ENCODE measurements at places on chromosomes 1 and 21. TPM values are rescaled to one million over a fixed set of nuclear protein-coding genes. Genes with fewer than 3 reads are reported as not detected.

The PKLR gene
- polyA plus RNA-seq: not detected

The CXADR gene
- 3.2 TPM for polyA plus RNA-seq

The CD5L gene
- polyA plus RNA-seq: not detected

The NUDT4B gene
- 34.5 TPM for polyA plus RNA-seq

The RAP1GAP gene
- polyA plus RNA-seq: 0.07 TPM

The EPRS1 gene
- 22.9 TPM for polyA plus RNA-seq

The LENEP gene
- not detected for polyA plus RNA-seq

The RAB42 gene
- polyA plus RNA-seq: 1.4 TPM

The TCHHL1 gene
- not detected for polyA plus RNA-seq

The PLA2G2F gene
- polyA plus RNA-seq: not detected

The KRTAP21-2 gene
- not detected for polyA plus RNA-seq

The SPATA46 gene
- not detected for polyA plus RNA-seq

The PRPF38A gene
- polyA plus RNA-seq: 16.0 TPM

DNA sequence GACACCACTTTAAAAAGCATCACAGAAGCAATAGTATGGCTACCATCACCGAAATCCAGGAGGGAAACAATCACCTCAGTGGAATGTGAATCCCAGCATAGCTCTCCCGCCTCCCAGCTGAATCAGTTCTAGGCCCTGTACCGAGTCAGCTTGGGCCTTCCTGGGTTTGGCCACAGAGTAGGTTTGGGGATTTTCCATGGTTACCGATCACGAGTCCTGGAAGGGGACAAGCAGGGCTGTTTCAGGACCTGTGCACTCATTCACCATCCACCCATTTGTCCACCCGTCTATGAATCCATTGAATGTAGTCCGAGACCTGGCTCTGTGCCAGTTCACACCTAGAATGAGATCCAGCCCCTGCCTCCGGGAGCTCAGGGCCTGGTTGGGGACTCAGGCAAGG, 94.2 kb downstream of the ARHGEF10L start:
- H3K27me3 ChIP-seq: no peaks in the 10 kb centered on the region
- H3K36me3 ChIP-seq: no peaks in the 10 kb centered on the region
- H3K4me3 ChIP-seq: no peak overlapping the region
- H3K27ac ChIP-seq: no peak overlapping the region
- no peak for DNase-seq
- no peaks in the 10 kb centered on the region for H3K4me1 ChIP-seq

DNA sequence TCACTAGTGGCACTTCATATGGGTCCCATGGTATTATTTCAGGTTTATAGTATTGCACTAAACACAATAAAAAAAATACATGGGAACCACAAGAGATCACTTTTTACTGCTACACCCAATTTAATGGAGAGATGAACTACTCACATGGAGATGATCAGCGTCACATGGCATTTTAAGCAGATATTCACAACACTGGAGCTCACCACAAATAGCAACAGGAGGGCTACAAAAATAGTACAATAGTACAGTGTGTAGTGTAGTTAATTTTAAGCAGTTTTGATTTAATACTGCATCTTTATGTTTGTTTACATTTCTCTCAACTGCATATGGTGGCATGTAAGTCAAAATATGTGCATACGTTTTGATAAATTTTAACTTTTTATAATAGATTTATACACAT, 31.0 kb downstream of the SNX7 start:
- no peaks in the 10 kb centered on the region for H3K36me3 ChIP-seq
- no peaks in the 10 kb centered on the region for H3K4me1 ChIP-seq
- no peaks in the 10 kb centered on the region for H3K27me3 ChIP-seq
- no peak for DNase-seq

DNA sequence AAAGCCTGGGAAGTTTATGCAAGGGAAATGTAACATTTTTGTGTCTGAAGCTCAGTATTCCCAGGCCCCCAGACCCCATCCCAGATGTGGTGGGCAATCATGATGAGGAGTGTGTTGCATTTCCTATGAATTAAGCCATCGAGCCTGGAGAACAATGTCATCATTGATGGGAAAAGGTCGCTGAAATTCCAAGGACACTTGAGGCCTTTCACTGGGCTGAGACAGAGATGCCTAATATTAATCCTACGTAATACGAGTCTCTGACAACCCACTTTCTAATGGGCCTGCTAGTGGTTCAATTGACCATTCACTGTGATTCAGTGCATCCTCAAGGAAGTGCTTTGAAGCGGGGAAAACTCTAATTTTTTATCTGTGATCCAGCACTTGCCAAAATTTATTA, 291.6 kb downstream of the PLPP3 start:
- peaks cover 10% of the 10 kb centered on the region for H3K4me1 ChIP-seq
- no peaks in the 10 kb centered on the region for H3K27me3 ChIP-seq
- no peak for DNase-seq

GRCh38 chr1:158028969-158029368, 35.5 kb downstream of the KIRREL1 start:
- H3K4me3 ChIP-seq: no peak overlapping the region
- no peak overlapping the region for H3K27ac ChIP-seq
- no peak for DNase-seq
- H3K27me3 ChIP-seq: no peaks in the 10 kb centered on the region

GRCh38 chr21:24076179-24076578, 1531.1 kb downstream of the MRPL39 start:
- no peaks in the 10 kb centered on the region for H3K27me3 ChIP-seq
- no peaks in the 10 kb centered on the region for H3K4me1 ChIP-seq
- no peak overlapping the region for H3K27ac ChIP-seq
- peak; percentile 36 for DNase-seq

DNA sequence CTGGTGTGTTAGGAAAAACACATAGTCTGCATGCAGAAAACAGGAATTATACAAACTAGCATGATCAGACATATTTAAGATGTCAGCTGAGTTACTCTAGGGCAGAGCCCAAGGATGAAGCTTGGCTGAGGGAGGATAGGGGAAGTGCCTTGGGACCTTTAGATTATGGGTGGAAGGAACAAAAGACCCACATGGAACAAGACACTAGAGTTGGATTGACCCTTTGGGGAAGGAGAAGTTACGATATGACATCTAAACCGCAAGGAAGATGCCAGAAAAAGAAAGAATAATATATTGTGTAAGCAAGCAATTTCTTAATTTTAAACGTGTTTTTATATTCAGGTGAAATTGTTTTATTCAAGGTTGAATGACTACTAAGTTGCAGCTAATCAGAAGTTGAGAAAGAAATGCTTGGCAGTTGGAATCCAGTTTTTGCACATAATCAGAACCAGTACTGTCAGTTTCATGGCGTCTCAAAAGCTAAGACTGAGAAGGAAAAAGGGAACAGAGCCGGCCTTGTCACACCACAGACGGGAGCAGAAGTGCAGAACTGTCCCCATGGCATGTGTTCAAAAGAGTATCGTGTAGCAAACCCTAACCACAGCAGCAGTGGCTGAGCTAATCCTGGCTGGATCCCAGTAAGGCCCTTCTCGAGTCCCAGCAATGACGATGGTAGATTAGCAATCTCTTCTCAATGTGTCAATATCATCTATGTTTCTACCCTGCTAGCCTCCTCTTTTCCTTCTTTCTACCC, 31.2 kb upstream of the IFNAR2 start:
- no peaks in the 10 kb centered on the region for H3K36me3 ChIP-seq
- no peaks in the 10 kb centered on the region for H3K27me3 ChIP-seq
- no peak overlapping the region for H3K4me3 ChIP-seq
- DNase-seq: no peak

DNA sequence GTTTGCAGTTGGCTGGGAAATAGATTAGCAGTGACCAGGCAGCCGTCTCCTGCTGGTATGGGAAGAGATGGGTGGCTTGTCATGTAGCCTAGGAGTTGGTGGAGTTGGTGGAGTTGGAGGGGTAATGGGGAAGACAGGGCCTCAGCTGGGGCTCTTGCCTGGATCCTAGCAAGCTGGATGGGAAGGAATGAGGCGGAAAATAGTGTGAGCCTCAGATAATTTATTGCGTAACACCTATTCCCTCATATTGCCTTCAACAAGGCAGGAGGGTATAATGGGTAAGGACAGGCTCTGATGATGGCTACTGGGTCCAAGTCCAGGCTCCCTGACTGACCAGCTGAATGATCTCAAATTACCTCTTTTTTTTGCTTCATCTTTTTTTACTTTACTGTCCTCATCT, 12.6 kb downstream of the MAP7D1 start:
- H3K36me3 ChIP-seq: peaks cover 38% of the 10 kb centered on the region
- DNase-seq: no peak
- no peaks in the 10 kb centered on the region for H3K27me3 ChIP-seq
- H3K4me1 ChIP-seq: peaks cover 16% of the 10 kb centered on the region

GRCh38 chr1:30111431-30111830, 612.0 kb downstream of the MATN1 start:
- no peak overlapping the region for H3K27ac ChIP-seq
- no peak overlapping the region for H3K4me3 ChIP-seq
- H3K4me1 ChIP-seq: no peaks in the 10 kb centered on the region

- peak overlapping the region; percentile 64 for H3K27ac ChIP-seq
- H3K27me3 ChIP-seq: no peaks in the 10 kb centered on the region
- H3K4me3 ChIP-seq: peak overlapping the region; percentile 13
- H3K36me3 ChIP-seq: no peaks in the 10 kb centered on the region
- peak; percentile 64 for DNase-seq
These were observed 4.1 kb downstream of the SAMSN1 start for GRCh38 chr21:14541841-14542490.

- no peaks in the 10 kb centered on the region for H3K27me3 ChIP-seq
- H3K36me3 ChIP-seq: no peaks in the 10 kb centered on the region
- no peak overlapping the region for H3K4me3 ChIP-seq
These were observed 3902.9 kb downstream of the SRGAP2C start for GRCh38 chr1:125087691-125088090.

DNA sequence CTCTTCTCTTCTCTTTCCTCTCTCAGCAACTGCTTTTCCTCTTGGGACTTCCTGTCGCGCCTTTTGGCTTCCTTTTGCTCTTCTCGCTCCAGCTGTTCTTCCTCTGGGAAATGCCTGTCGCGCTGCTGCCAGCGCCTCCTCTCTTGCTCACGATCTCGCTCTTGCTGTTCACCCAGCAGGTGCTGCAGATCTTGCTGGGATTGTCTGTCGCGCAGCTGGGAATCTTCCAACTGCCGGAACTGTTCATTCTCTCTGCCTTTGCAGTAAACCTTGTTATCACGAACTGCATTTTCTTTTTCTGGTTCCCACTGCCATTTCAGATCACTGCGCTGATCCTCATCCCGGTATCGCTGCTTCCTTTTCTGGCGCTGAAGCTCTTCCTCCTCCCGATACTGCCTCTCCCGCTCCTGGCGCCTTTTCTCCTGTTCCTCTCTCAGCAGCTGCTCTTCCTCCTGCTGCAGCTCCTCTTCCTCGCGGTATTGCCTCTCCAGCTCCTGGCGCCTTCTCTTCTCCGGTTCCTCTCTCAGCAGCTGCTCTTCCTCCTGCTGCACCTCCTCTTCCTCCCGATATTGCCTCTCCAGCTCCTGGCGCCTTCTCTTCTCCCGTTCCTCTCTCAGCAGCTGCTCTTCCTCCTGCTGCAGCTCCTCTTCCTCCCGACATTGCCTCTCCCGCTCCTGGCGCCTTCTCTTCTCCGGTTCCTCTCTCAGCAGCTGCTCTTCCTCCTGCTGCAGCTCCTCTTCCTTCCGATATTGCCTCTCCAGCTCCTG, 5.8 kb downstream of the TCHH start:
- DNase-seq: no peak
- peaks cover 72% of the 10 kb centered on the region for H3K27me3 ChIP-seq
- no peak overlapping the region for H3K4me3 ChIP-seq
- no peaks in the 10 kb centered on the region for H3K36me3 ChIP-seq
- peaks cover 33% of the 10 kb centered on the region for H3K4me1 ChIP-seq

DNA sequence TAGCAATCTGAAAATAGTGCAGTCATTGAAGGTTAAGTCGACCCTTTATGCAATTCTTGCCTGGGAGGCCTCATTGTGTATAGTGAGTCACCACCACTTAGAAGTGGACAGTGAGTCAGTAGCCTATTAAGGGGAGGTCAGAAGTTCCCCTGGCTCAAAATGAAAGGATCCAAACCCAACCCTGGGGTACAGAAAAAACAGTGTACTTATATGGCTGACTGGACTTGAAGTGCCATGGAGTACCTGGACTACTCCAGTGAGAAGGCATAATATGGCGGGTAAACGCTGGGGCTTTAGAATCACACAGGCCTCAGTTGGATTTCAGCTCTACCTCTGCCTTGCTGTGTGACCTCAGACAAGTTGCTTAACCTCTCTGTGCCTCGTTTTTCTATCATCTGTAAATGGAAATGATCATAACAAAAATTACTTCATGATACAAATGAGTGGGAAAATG, 2.2 kb upstream of the BCL9 start:
- no peak overlapping the region for H3K4me3 ChIP-seq
- H3K4me1 ChIP-seq: peaks cover 19% of the 10 kb centered on the region
- peaks cover 6% of the 10 kb centered on the region for H3K27me3 ChIP-seq
- peak; percentile 79 for DNase-seq
- no peaks in the 10 kb centered on the region for H3K36me3 ChIP-seq
- H3K27ac ChIP-seq: no peak overlapping the region

GRCh38 chr1:37299216-37299615, 175.2 kb upstream of the ZC3H12A start:
- no peaks in the 10 kb centered on the region for H3K4me1 ChIP-seq
- H3K27me3 ChIP-seq: no peaks in the 10 kb centered on the region
- no peak overlapping the region for H3K4me3 ChIP-seq
- H3K27ac ChIP-seq: no peak overlapping the region
- no peaks in the 10 kb centered on the region for H3K36me3 ChIP-seq

DNA sequence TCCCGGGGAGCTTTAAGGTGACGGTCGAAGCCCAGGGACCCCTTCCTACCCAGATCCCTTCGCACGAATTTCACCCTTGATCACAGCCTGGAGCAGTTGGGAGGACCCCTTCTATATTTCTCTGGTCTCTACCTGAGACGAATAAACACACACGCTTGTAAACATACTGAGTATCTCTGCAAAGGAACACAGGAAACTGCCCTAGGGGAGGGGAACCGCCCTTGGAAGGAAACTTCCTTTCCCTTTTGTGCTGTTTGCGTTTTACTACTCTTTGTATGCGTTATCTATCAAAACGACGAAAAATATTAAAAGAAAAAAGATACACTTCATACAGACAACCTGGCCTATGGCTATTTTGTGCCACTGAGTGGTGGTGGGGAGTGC, 750 bp downstream of the NECAP2 start:
- H3K4me1 ChIP-seq: peaks cover 12% of the 10 kb centered on the region
- no peaks in the 10 kb centered on the region for H3K27me3 ChIP-seq
- H3K27ac ChIP-seq: peak overlapping the region; percentile 29
- peak overlapping the region; percentile 95 for H3K4me3 ChIP-seq
- peak; percentile 46 for DNase-seq

- DNase-seq: peak; percentile 42
- H3K4me3 ChIP-seq: no peak overlapping the region
- H3K36me3 ChIP-seq: no peaks in the 10 kb centered on the region
- no peak overlapping the region for H3K27ac ChIP-seq
- no peaks in the 10 kb centered on the region for H3K4me1 ChIP-seq
- H3K27me3 ChIP-seq: no peaks in the 10 kb centered on the region
These were observed 12.5 kb upstream of the ZC3H12A start for GRCh38 chr1:37461698-37462436.

DNA sequence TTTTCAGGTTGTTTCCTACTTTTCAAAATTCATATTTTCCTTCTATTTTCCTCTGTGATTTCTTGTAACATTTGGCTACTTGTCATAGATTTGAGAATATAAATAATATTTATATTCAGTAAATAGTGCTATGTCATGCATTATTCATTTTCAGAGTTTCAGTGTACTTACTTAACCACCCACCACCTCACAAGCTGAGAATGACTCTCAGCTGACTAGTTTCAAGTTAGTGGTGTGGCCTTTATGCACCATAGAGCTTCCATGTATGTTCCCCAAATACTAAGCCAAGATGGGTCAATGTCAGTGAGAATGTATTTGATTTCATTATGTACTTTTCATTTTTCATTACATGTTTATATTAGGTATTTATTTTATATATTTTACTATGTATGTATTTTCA, 56.9 kb upstream of the RGS1 start:
- H3K4me3 ChIP-seq: no peak overlapping the region
- no peak overlapping the region for H3K27ac ChIP-seq
- H3K4me1 ChIP-seq: peaks cover 14% of the 10 kb centered on the region
- no peak for DNase-seq
- no peaks in the 10 kb centered on the region for H3K27me3 ChIP-seq
- H3K36me3 ChIP-seq: no peaks in the 10 kb centered on the region
